Left hindlimb (tissue), 1 donor: ENCODE measurements at places on chromosomes 7 and 10.

DNA sequence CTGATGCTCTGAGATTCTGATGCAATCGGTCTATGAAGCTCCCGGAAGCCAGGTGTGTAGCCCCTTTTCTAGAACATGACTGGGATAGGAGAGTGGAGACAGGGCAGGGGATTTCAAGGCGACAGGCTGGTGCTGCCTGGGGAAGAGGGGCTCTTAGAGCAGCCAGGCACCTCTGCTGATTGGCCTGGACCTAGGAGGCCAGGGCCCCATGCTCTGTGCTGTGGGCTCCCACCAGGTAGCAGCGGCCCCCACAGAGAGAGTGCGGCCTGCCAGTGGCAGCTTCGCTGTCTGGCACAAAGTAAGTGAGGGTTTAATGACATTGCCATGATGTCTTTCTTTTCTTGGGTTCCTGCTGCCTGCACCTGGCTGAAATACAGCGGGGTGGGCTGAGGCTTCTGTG is 99.4 kb upstream of the PODXL start:
- DNase-seq = no peak

DNA sequence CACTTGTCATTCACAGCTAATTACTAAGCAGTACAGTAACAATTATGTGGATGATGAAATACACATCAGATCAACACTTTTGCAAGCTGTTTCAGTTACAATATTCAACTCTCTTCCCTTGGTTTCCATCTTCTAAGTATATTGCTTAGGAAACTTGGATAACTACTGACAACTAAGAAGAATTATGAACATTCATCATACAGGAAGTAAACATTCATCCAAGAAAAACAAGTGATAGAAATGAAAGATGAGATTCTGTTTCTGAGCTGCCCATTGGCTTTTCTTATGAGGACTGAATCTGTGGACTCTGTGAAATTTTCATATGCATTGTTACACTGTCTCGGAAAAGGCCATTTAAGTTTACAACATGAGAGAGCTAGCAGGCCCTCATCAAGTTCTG is 240.2 kb downstream of the PRKG1 start:
- DNase-seq = no peak

DNA sequence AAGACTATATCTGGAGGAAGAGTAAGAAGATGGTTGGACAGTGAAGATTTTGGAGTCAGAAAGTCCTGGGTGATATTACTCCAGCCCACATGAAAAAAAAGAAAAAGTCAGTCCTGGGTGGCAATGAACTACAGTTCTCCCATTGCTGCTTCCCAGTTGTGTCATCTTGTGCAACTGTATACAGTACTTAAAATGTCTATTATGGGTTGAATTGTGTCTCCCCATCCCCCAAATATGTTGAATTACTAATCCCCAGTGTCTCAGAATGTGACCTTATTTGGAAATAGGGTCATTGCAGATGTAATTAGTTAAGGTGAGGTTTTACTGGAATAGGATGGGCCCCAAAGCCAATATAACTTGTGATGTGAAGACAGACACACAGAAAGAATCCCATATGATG is 15.6 kb downstream of the SEC23IP start:
- no peak for DNase-seq

DNA sequence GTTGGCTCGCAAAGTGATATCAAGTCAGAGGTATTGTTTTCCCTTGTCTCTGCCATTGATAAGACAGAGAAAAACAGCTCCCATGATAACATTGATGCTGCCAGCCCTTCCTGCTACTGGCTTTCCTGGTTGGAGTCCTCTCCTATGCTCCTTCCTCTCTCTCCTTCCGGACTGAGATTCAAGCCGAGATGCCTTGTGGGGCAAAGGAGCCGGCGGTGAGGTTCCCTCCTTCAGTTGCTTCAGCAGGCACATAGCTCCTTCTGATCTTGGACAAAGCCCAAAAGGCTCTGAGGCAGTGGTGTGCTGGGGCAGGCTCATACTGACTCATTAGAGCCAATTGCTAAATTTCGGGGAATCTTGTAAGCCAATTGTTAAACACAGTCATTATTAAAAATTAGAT is 8.8 kb upstream of the ZCCHC24 start:
- no peak for DNase-seq

DNA sequence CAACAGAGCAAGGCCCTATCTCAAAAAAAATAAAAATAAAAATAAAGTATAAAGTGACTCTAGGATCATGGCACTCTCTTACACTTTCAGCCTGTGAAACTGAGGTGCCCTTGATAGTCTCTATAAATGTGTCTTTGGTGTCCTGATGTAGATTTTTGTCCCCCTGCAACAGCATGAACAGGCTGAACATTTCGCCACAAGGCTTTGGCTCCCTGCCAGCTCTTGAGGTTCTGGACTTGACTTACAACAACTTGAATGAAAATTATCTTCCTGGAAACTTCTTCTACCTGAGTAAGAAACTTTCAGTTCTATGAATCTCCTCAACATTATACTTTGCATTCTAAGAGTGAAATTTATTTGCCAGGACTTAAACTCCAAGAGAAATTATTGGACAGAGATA is 48.1 kb upstream of the BMS1 start:
- DNase-seq = no peak

DNA sequence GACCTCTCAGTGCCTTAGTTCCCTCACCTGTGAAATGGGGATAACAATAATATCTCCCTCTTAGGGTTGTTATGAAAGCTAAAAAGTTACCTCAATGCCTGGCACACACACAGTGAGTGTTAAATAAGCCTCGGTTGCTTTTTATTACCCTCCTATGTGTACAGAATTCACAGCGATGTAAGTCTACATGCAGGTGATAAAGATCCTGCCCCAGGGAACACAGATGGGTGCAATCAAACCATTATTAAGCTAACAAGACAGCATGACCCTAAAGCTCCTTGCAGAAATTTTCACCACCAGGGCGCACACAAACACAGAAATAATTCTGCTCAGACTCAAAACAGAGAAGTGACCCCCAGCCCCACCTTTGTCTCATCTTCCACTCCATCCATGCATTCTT is 261.9 kb downstream of the SNX10 start:
- no peak for DNase-seq

- DNase-seq = no peak
Observed at GRCh38 chr7:106986450-106986977, 58.0 kb upstream of the PRKAR2B start.

GRCh38 chr10:1418031-1418550 is 319.2 kb downstream of the ADARB2 start:
- DNase-seq = no peak

GRCh38 chr7:137771273-137771672 is 75.5 kb downstream of the DGKI start:
- DNase-seq = no peak

DNA sequence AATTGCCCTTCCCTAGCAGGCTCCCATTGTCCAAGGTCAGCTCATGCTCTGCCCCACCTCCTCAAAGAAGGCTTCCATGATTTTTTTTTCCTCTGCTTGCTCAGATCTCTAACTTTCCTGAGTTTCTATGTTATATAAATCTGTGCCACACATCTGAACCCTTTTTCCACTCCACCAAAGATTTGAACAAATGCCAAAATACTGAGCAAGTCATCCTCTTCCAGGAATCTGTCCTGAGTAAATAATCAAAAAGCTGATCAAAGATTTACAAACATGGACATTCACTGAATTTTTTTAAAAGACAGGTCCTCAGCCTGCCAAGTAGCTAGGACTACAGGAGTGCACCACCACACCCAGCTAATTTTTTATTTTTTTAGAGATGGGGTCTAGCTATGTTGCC is 102.8 kb upstream of the ARID5B start:
- DNase-seq = no peak

DNA sequence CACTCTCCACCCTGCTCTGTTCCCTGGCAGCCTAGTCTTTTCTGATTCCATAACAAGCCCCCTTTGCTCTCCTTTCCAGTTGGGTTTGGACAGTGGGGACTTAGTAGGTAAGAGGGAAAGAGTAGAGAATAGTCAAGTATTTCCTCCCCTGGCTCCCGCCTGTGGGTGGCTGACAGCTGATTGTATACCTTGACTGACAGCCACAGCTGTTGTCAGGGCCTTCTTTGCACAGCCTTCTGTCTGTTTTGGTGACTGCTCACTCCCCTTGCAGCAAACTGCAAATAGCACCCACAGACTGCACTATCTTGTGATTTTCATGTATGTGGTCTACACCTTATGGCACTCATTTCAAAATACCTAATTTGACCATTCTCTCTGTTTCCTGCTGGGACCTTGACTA is 486.3 kb downstream of the ACTR3B start:
- DNase-seq = no peak

DNA sequence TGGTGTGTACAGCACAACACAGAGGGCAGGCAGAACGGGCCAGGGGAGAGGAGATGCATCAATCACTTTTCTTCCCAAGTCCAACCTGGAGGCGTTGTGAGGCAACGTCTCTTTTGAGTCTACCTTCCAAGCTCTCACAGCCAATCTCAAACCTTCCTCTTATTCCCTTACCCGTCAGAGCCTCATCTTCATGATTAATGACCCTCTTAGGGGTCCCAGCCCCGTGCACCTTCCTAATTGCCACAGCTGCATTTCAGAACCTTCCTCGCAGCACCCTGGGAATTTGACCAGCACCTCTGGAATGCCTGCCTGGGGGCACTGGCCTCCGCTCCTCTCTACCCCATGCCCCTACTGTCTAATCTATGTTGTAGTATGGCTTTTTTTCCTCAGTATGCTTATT is 169.3 kb upstream of the PRR15 start:
- DNase-seq = no peak

GRCh38 chr10:86699541-86699940 is 31.2 kb downstream of the LDB3 start:
- DNase-seq = no peak

GRCh38 chr7:46178661-46179060 is 257.6 kb upstream of the IGFBP3 start:
- DNase-seq = no peak

GRCh38 chr7:83289419-83289993 is 126.8 kb upstream of the PCLO start:
- DNase-seq = no peak

DNA sequence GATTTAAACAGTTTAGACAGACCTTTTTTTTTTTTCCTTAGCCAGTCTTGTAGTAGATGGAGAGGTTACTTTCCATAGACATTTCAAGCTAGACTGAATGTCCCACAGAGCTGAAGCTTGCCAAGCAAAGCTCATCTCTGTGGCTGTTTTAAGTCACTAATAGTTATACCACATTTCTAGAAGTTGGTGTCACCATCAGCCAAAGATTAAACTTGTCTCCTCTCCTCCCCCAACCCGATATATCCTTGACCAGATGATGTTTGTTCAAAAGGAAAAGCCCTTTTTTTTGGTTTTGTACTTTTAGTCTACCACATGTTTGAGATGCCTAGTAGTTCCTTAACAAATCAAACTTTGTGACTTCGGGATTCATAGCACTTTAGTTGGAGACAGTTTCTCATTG is 66.1 kb downstream of the ADD3 start:
- DNase-seq = no peak

DNA sequence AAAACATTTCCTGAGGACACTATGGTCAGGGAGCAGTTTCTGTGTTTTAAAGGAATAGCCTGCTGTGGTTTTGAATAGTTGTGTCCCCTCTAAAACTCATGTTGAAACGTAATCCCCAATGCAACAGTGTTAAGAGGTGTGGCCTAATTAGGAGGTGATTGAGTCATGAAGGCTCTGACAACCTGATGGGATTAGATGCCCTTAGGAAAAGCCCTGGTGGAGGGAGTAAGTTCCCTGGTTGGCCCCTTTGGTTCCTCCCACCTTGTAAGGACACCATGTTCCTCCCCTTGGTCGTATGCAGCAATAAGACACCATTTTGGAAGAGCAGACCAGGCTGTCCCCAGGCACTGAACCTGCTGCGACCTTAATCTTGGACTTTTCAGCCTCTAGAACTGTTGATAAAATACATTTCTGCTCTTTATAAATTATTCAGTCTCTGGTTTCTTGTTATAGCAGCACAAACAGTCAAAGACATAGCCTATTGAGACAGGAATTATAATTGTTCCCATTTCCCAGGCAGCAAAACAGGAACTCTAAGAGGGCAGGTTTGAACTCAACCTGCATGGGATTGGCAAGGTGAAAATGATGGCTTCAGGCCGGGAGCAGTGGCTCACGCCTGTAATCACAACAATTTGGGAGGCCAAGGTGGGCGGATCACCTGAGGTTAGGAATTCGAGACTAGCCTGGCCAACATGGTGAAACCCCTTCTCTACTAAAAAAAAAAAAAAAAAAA is 20.5 kb upstream of the TNS3 start:
- no peak for DNase-seq

DNA sequence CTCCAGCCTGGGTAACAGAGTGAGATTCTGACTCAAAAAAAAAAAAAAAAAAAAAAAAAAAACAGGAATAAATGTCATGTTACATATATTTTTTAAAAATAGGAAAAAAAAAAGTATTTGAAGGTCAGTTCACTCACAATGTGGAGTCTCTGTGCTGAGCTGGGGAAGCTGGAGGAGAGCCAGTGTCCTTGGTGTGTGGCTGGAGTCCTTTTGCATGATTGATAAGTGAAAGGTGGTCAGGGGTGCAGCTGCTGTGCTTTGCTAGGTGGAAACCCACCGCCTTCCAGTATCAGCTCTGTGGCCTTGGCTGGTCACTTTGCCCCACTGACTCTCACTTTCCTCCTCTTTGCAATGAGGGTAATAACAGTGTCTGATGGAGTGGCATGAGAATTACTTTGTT is 101.9 kb downstream of the VWC2 start:
- no peak for DNase-seq

- peak; percentile 41 for DNase-seq
Observed at GRCh38 chr10:99232360-99232999, 3.2 kb downstream of the HPSE2 start.

DNA sequence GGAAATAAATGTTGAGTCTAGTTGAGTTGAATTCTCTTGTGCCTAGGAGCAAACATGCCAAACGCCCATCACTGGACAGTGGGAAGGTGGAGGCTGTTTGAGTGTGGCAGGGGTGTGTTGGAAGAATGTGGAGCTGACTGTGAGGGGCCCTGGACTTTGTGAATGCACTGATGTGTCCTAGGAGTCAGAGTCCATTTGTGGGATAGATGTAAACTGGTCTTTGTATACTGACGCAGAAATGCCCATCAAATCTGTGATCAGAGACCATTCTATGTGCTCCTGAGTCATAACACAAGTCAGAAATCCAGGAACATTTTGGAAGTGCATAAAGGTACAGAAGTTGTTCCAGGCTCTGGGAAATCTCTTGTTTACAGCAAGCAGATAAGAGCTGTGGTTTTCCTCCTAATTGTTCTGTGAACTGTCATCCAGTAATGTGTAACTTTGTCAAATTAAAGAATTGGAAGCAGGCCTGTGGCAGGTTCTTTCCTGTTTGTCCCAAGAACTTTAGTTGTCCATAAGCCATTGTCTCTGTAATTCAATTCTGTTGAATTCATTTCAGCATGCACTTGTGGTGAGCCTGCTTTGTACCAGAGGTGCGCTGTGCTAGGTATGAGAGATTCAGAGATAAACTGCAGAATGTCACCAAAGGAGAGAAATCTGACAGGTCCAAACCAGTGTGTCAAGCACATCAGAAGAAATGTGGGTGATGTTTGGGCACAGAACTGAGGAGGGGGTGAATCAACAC is 7.6 kb downstream of the PRXL2A start:
- no peak for DNase-seq

DNA sequence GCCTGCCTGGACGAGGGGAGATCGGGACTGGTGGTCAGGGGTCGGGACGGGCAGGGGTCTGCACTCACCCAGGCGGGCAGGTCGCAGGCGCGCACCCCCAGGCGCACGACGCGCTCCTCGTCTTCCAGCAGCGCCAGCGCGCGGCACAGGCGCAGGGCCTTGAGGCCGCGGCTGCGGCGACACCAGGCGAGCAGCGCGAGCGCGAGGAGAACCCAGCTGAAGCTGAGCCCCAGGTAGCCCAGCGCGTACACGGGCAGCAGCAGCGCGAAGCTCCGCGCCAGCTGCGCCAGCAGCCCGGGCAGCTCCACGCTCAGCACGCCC is 328 bp downstream of the ESYT2 start:
- peak; percentile 71 for DNase-seq

- DNase-seq = no peak
Observed at GRCh38 chr7:110557-111232, 81.7 kb upstream of the FAM20C start.
